ENCODE measurements at places on chromosomes 6 and 20. TPM values are rescaled to one million over a fixed set of nuclear protein-coding genes. Genes with fewer than 3 reads are reported as not detected.
A peak's percentile ranks its signal among the peaks of the same experiment; 100 is the strongest.

- no peak overlapping the region for H3K27ac ChIP-seq
- H3K36me3 ChIP-seq: no peaks in the 10 kb centered on the region
These were observed 612 bp downstream of the TNNC2 start for GRCh38 chr20:45826381-45827019.

Gene CNR1
- 0.24 TPM for total RNA-seq

DNA sequence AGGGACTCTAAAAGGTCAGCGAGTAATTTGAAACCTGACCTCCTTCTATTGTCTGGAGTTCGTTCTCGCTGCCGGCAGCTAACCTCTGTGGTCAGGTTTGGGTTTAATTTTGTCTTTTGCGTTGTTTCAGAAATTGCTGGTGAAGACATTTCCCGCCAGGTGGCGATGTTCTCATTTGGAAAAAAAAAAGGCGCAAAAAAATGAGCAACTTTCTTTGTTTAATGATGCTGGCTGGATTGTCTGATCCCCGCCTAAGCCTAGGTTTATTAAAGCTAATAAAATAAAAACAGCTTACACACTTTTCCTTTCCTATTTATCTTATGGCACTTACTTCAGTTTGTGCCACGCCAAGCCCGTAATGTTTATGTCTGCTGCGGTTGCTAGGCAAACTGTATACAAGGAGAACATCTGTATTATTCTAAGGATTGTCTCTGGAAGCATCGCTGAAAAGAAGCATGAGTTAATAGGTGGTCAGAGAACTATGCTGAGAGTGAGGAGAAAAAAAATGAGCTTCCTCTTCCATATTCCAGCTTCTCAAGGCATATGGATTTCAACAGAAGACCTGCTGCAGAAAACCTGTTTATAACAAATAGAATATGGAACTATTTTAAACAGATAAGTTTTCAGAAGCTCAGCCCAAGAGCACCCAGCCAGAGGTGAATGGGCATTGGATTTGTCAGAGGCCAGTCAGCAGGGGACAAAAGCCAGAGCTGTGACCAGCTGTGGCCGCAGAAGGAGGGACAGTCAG, 205.7 kb downstream of the DOK5 start:
- H3K4me1 ChIP-seq: no peaks in the 10 kb centered on the region
- no peaks in the 10 kb centered on the region for H3K36me3 ChIP-seq
- no peaks in the 10 kb centered on the region for H3K27me3 ChIP-seq
- no peak overlapping the region for H3K4me3 ChIP-seq

DNA sequence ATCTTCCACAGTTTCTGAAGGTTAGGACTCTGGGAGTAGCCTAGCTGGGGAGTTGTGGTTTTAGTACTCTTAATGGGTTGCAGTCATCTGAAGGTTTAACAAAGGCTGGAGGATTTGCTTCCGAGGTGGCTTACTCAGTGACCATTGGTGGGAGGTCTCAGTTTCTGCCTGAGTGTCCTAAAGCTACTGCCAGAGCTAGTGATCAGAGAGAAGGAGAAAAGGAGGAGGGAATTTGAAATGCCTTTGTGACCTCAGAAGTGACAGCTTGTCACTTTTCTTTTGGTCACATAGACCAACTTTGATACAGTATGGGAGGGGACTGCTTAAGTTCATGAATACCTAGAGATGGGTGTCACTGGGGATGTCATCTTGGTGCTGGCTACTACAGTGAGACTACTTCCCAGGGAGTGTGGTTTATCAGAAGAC, 41.3 kb downstream of the NCOA3 start:
- no peak overlapping the region for H3K27ac ChIP-seq
- DNase-seq: peak; percentile 52

- peaks cover 43% of the 10 kb centered on the region for H3K36me3 ChIP-seq
- no peak for DNase-seq
- no peaks in the 10 kb centered on the region for H3K27me3 ChIP-seq
- no peak overlapping the region for H3K4me3 ChIP-seq
- no peak overlapping the region for H3K27ac ChIP-seq
- H3K4me1 ChIP-seq: peaks cover 8% of the 10 kb centered on the region
These were observed 95.0 kb upstream of the FAM8A1 start for GRCh38 chr6:17505062-17505476.

Gene CLDN20
- not detected for total RNA-seq

Gene BRPF3
- 12.5 TPM for total RNA-seq

GRCh38 chr6:1104988-1105670, 206.8 kb upstream of the FOXQ1 start:
- H3K4me3 ChIP-seq: no peak overlapping the region
- no peaks in the 10 kb centered on the region for H3K36me3 ChIP-seq
- H3K27ac ChIP-seq: no peak overlapping the region
- peaks cover 36% of the 10 kb centered on the region for H3K4me1 ChIP-seq
- DNase-seq: no peak

DNA sequence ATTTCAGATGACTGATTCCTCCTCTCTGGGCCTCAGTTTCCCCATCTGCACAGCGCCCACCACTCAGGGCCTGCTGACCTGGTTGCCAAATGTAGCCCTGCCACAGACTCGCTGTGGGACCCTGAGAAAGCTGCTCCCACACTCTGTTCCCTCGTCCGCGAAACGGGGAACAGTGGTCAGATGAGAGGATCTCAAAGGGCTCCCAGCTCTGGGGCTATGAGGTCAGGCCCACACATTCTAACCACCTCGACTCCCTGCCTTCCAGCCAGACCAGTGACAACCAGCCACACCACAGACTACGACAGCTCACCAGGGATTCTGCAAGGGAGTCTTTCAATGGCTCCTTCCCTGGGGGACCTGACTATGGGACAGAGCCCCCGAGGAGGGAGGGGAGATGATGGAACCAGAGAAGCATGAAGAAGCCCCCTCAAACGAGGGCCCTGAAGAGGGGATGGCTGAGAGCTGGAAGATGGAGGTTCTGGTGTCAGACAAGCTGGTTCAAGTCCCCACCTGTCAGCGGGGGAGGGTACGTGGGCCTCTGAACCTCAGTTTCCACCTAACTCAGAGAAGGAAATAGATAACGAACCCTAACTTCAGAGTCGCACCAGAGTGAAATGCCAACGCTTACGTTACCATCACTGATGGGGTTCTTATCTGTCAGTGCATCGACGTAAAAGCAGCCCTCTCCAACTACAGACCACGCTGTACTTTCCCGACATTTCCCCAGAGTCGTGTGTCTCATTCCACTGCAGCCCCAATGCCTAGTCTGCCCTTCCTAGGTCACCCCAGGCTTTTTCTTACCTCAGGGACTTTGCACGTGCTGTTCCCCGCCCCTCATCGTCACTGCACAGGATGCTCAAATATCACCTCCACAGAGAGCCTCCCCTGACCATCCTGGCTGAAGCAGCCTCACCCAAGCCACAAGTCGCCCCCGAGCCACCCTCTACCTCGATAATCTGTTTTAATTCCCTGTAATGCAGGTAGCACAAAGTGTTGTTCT, 60.5 kb downstream of the PREX1 start:
- no peak for DNase-seq
- H3K4me3 ChIP-seq: no peak overlapping the region
- peaks cover 18% of the 10 kb centered on the region for H3K4me1 ChIP-seq
- H3K27me3 ChIP-seq: no peaks in the 10 kb centered on the region

DNA sequence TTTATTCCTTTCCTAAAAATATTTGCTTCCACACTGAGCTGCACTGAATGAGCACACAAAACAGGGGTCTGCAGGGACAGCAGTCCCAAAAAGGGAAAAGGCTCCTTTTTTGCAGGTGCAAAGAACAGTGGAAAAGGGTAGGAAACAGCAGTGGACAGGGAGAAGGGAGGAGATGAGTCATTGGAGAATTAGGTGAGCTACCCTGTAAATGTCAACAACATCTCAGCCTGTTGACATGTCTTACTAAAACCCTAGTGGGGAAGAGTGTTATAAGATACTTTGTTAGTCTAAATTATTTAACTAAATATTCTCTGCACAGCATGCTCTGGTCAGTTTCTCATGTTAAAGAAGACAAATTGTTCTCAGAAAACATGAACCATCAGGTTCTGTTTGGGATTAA, 151.5 kb upstream of the FBXL4 start:
- peaks cover 3% of the 10 kb centered on the region for H3K27me3 ChIP-seq
- H3K4me3 ChIP-seq: no peak overlapping the region
- H3K4me1 ChIP-seq: no peaks in the 10 kb centered on the region

- H3K4me1 ChIP-seq: no peaks in the 10 kb centered on the region
- no peak overlapping the region for H3K27ac ChIP-seq
- H3K36me3 ChIP-seq: no peaks in the 10 kb centered on the region
- no peaks in the 10 kb centered on the region for H3K27me3 ChIP-seq
- H3K4me3 ChIP-seq: no peak overlapping the region
These were observed 206.7 kb downstream of the MANEA start for GRCh38 chr6:95784019-95784418.

Gene PET117
- total RNA-seq: 21.7 TPM

- peaks cover 11% of the 10 kb centered on the region for H3K36me3 ChIP-seq
- peaks cover 37% of the 10 kb centered on the region for H3K4me1 ChIP-seq
- H3K27me3 ChIP-seq: no peaks in the 10 kb centered on the region
- no peak for DNase-seq
- peak overlapping the region; percentile 88 for H3K27ac ChIP-seq
These were observed 55.7 kb upstream of the IPCEF1 start for GRCh38 chr6:154412106-154412820.

DNA sequence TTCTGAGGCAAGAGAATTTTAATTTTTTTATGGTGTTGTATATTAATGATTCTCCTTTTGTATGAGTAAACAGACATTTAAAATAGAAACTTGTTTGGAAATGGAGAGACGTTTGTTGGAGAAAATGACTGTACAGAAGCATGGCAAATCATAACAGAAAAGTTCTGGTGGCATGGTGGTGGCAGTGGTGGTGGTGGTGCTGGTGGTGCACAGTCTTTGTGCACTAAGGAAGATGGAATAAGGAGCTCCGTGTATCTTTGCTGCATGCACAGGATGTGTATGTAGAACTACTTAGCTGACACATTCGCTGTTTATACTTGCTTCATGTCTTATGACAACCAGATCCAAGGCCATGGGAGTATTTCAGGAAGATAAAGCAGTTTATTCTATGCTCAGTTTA, 294.9 kb downstream of the UTRN start:
- H3K4me3 ChIP-seq: no peak overlapping the region
- no peaks in the 10 kb centered on the region for H3K4me1 ChIP-seq
- DNase-seq: no peak
- H3K27me3 ChIP-seq: no peaks in the 10 kb centered on the region

DNA sequence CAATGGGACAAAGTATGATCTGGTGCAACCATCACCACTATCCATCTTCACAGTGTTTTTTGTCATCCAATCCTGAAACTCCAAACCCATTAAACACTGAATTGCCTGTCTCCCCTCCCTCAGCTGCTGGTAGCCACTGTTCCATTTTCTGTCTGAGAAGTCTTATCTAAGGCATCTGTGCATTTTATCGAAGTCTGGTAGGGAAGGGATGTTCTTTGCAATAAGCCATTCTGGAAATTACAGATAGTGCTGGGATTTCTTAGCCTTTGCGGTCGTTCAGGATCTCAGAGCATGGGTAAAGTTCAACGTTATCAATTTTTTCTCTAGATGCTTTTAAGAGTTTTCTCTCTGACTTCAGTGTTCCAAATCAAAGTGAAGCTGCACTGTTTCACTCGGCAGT, 24.1 kb downstream of the KIF25 start:
- no peaks in the 10 kb centered on the region for H3K36me3 ChIP-seq
- DNase-seq: no peak
- H3K4me1 ChIP-seq: peaks cover 27% of the 10 kb centered on the region
- H3K27ac ChIP-seq: no peak overlapping the region
- no peaks in the 10 kb centered on the region for H3K27me3 ChIP-seq

DNA sequence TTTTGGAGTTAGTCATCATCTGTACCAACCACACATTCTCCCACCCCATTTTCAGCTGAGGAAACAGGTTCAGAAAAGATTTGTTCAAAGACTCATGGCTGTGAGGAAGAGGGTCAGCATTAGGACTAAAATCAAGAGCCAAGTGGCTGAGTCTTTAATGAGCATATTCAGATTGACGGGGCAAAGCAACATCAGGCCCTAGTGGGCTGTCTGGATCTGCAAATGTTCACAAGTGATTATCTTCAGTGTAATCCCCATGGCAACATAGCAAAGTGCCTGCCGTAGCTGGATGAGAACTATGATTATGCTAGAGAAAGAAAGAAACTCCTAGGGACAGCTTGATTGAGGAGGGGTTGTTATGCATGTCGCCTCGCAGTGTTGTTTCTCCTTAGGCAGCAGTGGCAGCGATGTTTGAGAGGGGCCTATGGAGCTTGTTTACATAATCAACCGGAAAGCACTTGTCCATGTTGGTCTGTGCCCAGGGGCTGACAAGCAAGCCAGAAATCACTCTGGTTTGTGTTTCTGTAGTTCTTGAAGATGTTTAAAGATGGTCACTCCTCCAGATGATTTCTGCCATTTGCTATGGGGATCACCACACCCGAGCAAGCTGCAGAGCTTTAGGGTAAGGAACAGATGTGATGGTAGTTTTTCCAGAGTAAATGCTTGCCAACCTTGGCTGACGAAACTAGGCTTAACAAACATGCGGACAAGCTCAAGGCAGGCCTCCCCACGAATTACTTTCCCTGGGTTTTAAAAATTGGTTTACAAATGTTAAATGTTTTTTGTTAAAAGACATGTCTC, 124.3 kb upstream of the MLIP start:
- no peak overlapping the region for H3K27ac ChIP-seq
- no peak overlapping the region for H3K4me3 ChIP-seq
- DNase-seq: no peak
- peaks cover 24% of the 10 kb centered on the region for H3K4me1 ChIP-seq
- H3K36me3 ChIP-seq: no peaks in the 10 kb centered on the region

Gene HDGFL1
- total RNA-seq: not detected

DNA sequence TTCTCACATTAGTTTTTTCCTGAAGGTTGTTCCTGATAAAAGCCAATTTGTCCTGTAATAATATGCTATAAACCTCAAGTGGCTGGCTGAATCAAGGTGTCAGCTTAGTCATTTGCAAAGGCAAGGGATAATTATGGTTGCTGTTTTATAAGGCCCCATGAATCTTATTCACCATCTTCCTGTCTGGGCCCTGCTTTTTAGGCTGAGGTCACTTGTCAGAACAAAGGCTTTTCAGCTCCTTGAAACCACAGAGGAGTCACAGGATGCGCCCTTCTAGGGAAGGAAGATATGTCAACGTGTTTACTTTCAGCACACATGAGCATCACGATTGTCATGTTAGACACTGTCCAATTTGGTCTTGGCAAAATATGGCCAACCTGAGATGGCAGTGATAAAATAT, 64.8 kb upstream of the NAA20 start:
- no peak for DNase-seq
- H3K27me3 ChIP-seq: no peaks in the 10 kb centered on the region
- H3K36me3 ChIP-seq: 0 out of 2 replicates have a peak, but pooled peaks cover 4% of the 10 kb centered on the region
- no peak overlapping the region for H3K27ac ChIP-seq
- H3K4me3 ChIP-seq: no peak overlapping the region

GRCh38 chr6:56448046-56448445, 194.6 kb downstream of the DST start:
- H3K27me3 ChIP-seq: no peaks in the 10 kb centered on the region
- no peak overlapping the region for H3K27ac ChIP-seq

Gene CLIC5
- total RNA-seq: 1.2 TPM

Gene TMEM14B
- total RNA-seq: 171 TPM

DNA sequence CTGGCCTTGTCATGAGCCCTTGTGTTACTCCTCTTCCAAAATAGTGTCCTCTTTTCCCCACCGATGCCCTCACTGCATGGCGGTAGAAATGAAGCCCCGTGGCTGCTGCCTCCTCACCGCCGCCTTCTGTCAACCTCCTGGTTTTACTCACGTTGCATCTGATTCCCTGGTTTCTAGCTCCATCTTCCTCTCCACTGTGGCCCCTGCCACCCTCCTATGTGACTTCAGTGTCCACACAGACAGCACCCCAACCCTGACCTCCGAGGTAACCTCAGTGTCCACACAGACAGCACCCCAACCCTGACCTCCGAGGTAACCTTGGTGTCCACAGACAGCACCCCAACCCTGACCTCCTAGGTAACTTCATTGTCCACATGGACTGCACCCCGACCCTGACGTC, 122.8 kb upstream of the THBS2 start:
- H3K36me3 ChIP-seq: no peaks in the 10 kb centered on the region
- H3K27ac ChIP-seq: no peak overlapping the region
- DNase-seq: no peak

Gene OPN5
- not detected for total RNA-seq

All from SJSA1 (cell line).